Breast epithelium (tissue), 4 donors: ENCODE measurements at places on chromosomes 2 and 18.

- no peak for DNase-seq
- no peaks in the 10 kb centered on the region for H3K36me3 ChIP-seq
- no peaks in the 10 kb centered on the region for H3K4me1 ChIP-seq
Measured at GRCh38 chr18:74444104-74444503, 13.0 kb downstream of the DIPK1C start.

DNA sequence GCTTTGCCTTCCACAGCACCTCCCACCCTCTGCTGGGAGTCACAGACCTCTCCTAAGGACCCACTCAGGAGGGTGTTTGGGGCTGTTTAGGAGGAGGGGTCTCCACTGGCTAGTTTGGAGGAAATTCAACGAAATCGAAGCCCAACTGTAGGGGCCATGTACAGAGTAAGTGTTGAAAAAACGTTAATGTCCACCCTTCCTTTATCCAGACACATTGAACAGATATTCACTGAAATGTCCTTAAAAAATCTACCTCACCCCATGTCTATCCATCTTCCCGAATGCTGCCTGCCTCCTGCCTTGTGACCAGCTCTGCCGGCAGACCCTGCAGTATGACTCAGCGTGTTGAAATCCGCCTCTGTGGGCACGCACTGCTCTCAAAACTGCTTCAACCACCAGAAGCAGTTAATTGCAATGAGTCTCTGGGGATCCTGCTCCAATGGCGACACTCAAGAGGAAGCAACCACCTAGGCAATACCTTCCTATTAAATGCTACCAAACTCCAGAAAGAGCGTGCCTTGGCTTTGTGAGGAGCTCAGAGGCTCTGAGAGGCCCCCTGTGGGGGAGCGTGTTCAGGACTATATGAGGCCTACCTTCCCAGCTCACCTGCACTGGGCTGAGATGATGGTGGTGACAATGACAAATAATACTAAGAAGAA lies 61.4 kb upstream of the RTN4 start:
- no peak for DNase-seq
- no peaks in the 10 kb centered on the region for H3K27me3 ChIP-seq
- H3K4me3 ChIP-seq = no peak overlapping the region
- no peaks in the 10 kb centered on the region for H3K4me1 ChIP-seq
- H3K36me3 ChIP-seq = no peaks in the 10 kb centered on the region

GRCh38 chr18:35387152-35387571 lies 10.0 kb upstream of the ZNF396 start:
- H3K36me3 ChIP-seq = no peaks in the 10 kb centered on the region
- H3K27me3 ChIP-seq = no peaks in the 10 kb centered on the region
- no peak overlapping the region for H3K4me3 ChIP-seq
- H3K27ac ChIP-seq = no peak overlapping the region

- no peaks in the 10 kb centered on the region for H3K36me3 ChIP-seq
- no peaks in the 10 kb centered on the region for H3K4me1 ChIP-seq
- H3K4me3 ChIP-seq = no peak overlapping the region
- H3K27me3 ChIP-seq = no peaks in the 10 kb centered on the region
- no peak overlapping the region for H3K27ac ChIP-seq
Measured at GRCh38 chr2:133135035-133135654, 433.1 kb downstream of the NCKAP5 start.

DNA sequence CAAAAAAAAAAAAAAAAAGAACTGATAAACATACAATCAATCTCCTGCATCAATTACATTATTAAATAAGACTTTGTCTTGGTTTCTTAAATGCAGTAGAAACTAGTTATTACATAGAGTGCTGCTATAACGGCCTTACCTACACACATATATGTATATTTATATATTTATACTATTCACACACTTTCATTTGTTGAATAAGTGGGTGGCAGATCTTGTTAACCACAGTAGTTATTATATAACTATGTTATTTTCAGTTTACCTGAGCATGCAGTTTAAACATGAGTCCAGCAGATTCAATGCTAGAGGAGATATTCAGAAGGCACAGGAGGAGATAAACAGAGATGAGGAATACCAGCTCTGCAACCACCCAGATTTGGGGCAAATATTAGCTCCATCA lies 81.5 kb upstream of the CD226 start:
- H3K36me3 ChIP-seq = no peaks in the 10 kb centered on the region
- no peak overlapping the region for H3K27ac ChIP-seq
- no peak for DNase-seq
- H3K27me3 ChIP-seq = no peaks in the 10 kb centered on the region

- no peak for DNase-seq
- no peaks in the 10 kb centered on the region for H3K36me3 ChIP-seq
- H3K4me3 ChIP-seq = no peak overlapping the region
- no peak overlapping the region for H3K27ac ChIP-seq
Measured at GRCh38 chr2:177799531-177799930, 273.0 kb downstream of the PDE11A start.

- no peaks in the 10 kb centered on the region for H3K4me1 ChIP-seq
- no peak overlapping the region for H3K27ac ChIP-seq
Measured at GRCh38 chr2:170214309-170214948, 36.5 kb downstream of the MYO3B start.
